NCI-H1694 treated with DMSO at 0.1 percent for 48 hours (cell line): ENCODE measurements at places on chromosomes 16 and 17.
A peak's percentile ranks its signal among the peaks of the same experiment; 100 is the strongest.

- DNase-seq = no peak
These were observed 314.3 kb downstream of the SOX9 start for GRCh38 chr17:72434991-72435618.

DNA sequence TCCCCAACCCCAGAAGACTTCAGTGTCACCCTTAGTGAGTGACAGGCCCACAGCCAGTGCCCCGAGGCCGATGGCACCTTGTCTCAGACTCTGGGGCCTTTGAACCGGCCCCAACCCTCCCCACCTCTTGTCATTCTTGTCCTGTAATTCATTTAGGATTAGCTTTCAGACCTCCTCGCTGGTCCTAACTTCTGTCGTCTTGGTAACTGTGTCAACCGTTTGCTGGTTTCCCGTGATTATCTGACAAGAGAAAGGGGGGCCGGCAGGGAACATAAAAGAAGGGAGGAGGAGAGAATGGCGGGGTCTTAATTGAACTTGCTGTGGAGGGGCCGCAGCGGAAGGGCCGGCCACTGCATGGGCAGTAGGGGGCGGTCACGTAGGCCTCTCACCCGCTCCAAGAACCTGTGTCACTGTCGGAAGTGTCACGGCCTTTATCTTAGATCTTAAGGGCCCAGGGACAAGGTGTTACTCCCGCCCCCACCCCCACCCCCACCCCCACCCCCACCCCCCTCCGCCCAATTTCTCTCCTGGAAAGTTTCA lies 46.5 kb upstream of the GSE1 start:
- no peak for DNase-seq

- DNase-seq = no peak
These were observed 43.4 kb downstream of the MFSD11 start for GRCh38 chr17:76781056-76781982.

- no peak for DNase-seq
These were observed 230.7 kb downstream of the BCAS3 start for GRCh38 chr17:60908324-60908723.

DNA sequence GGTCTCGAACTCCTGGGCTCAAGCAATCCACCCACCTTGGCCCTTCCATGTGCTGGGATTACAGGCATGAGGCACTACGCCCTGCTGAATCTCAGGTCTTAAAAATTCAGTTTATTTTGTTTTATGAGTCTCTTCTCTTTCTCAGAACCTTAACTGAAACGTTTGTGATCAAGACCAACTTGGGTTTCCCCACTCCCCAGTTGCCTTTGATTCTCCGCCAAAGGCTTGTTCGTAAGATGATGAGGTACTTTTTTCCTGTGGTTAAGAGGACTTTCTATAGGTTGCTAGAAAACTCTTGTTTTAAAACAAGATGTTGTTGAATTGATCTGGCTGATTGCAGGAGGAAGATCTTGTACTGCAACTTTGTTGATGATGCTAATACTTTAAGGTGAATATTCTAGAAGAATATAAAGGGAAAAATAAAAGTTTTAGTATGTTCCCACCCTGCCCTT lies 11.7 kb downstream of the ABCC1 start:
- no peak for DNase-seq

DNA sequence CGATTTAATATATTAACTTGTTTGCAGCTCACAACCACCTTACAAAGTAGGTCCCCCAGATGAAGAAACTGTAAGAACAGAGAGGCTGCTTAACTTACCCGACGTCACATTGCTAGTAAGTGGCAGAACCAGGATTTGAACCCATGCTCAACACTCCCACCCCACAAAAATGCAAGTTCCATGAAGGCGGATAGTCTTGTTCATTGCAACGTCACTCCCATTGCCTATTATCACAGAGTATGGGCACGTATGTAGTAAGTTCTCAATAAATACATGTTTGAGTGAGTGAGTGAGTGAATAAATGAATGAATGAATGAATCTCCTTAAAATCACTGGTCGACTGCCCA lies 1.1 kb downstream of the USP31 start:
- no peak for DNase-seq

DNA sequence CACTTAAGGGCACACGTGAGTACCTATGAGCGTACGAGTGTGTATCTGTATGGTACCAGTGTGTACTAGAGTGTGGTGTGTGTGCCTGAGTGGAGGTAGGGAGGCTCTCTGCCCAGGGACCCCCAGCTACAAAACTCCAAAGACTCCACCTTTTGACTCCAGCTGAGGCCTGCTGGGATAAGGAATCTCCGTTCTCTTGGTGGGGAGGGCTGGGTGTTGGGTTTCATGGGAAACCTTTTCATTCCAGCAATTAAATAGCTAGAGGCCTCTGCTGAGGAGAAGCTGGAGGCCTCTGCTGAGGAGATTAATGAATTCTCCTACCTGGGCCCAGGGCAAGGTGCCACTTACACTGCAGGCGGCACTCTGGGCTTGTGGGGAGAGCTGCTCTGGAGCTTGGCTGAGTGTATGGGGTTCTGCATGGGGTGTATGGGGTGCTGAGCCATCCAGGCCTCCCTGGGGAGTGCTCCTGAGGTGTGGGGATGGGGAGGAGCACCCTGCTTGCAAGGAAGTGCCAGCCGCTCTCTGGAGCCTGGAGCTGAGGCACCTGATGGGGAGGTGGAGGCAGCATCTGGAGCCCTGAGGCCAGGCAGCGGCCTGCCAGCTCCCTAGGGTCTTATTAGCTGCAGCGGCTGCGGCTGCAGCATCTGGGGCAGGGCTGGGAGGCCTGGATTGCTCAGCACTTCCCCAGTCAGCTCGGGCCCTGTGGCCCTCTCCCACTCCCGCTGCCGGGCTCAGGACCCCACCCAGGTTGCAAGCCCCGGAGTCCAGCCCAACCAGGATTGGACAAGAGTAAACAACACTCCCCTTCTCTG lies 4.6 kb downstream of the ANKRD13B start:
- DNase-seq = peak; percentile 23

DNA sequence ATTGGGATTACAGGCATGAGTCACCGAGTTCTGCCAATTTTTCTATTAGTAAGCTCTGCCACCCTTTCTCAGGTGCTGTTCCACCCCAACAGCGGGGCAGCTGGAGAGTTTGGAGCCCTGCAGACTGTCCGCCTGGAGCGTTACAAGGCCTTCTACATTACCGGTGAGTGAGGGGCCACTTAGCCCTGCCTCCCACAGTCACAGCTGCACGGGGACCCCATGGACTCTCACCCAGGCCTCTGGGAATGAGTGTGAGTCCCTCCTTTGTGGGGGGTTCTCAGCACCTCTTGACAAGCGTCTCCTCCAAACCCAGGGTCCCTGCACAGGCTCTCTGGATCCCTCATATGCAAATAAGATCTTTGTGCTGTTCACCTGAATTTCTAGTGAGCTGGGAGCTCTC lies 56.0 kb downstream of the WIPI1 start:
- DNase-seq = no peak

- DNase-seq = no peak
These were observed 46.6 kb upstream of the TANC2 start for GRCh38 chr17:62919388-62919787.

DNA sequence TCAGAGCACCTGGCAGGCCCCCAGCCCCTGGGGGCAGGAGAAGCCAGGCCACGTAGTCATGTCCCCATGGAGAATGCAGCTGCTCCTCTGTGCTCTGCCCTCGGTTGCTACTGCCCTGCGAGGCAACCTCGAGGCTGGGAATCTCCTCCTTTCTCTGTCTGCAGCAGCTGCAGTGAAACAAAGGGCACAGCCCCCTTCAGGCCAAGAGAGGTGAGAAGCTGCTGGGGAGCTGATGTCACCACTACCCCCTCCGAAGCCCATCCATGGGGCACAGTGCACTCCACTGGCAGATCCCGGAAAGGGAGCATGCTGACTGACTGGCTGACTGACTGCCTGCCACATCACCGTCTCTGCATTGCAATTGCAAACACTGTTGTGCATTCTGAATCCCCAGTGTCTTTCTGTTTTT lies 103.7 kb downstream of the GRIN2A start:
- peak; percentile 10 for DNase-seq

- DNase-seq = no peak
These were observed 17.1 kb upstream of the C17orf58 start for GRCh38 chr17:68013385-68013784.

- DNase-seq = no peak
These were observed 7.6 kb downstream of the UBALD2 start for GRCh38 chr17:76272541-76273444.

DNA sequence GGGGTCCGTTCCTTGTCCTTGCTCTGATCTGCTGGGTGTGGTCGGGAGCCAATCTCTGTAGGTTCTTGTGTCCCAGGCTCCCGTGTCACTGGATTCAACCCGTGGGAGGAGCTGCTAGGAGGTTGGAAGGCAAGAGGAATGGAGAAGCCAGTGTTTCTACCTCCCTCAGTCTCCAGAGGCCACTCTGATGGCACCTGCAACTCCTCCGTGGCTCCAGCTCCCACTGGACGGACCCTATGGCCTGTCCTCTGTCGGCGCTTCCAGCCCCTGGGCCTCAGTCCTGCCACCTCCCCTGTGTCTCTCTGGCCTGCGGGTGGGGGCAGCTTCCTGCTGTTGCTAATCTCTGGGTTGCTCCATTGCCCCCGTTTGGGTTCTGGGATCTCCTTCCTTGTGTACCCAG lies 71.1 kb downstream of the CMIP start:
- DNase-seq = no peak

GRCh38 chr17:37772982-37773381 lies 28.1 kb upstream of the HNF1B start:
- no peak for DNase-seq

DNA sequence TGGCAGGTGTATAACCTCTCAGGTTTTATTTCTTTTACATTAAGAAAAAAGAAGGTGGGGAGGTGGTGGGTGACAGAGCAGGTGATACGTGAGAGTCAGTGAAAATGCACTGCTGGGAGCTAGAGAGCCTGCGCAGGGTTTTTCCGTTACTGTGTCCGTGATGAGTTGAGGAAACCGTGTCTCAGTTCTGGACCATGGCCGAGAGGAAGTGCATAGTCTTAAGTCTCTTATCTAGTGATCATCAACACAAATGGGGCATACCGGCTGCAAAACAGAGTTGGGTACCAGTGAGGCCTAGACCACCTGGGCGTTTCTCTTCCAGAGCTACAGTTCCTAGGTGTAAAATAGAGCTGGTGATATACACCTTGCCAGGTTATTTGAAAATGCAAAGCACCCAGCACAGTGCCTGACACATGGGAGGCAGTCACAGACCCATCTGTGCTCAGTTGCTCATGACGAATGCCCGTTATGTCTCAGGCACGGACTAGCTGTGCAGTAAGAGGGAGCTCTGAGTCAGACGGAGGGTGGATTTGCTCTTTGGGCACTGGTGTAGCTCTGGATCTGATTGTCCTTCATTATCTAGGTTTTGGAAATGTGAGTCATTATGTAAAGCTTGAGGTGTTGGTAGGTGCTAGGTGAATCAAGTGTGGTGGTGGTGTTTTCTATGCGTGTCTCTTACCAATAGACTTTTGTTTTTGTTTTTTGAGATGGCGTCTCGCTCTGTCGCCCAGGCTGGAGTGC lies 60.9 kb downstream of the RPTOR start:
- DNase-seq = no peak

- no peak for DNase-seq
These were observed 5.0 kb downstream of the CDH16 start for GRCh38 chr16:66913711-66914110.

GRCh38 chr16:84461413-84462295 lies 42.8 kb downstream of the MEAK7 start:
- DNase-seq = no peak

DNA sequence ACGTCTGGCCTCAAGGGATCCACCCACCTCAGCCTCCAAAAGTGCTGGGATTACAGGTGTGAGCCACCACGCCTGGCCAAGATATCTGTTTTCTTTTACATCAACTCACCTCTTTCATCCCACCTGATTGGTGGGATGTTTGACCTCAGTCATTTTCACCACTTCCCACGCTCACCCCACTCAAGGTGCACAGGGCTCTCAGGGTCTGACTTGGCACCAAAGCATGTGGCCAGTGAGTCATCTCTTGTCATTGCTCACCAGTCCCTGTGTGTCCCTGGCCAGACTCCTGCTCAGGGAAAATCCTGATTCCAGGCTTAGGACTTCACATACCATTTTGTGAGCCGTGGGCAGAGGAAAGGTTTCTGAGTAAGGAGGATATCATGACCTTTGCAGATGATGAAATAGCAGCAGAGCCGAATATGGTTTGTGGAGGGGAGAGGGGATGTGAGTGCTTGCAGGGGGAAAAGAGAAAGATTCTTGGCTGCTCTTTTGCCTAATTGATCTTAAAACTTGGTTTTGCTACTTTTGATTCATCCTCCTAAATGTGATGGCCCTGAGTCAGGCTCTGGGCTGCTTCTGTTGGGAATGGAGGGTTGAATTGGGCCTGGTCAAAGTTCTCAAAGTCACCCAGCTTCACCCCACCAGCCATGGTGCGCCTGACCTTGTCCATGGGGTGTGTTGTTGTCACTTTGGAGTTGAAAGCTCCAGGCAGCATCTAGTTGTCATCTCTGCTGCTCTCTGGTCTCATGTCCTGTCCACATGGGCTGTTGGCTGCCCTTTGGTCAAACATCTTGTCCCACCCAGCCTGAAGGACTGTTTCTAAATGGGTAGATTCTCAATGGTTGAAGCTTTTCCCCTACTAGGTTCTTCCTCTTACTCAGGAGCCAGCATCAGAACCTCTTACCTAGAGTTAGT lies 6.0 kb upstream of the KCNH6 start:
- no peak for DNase-seq

DNA sequence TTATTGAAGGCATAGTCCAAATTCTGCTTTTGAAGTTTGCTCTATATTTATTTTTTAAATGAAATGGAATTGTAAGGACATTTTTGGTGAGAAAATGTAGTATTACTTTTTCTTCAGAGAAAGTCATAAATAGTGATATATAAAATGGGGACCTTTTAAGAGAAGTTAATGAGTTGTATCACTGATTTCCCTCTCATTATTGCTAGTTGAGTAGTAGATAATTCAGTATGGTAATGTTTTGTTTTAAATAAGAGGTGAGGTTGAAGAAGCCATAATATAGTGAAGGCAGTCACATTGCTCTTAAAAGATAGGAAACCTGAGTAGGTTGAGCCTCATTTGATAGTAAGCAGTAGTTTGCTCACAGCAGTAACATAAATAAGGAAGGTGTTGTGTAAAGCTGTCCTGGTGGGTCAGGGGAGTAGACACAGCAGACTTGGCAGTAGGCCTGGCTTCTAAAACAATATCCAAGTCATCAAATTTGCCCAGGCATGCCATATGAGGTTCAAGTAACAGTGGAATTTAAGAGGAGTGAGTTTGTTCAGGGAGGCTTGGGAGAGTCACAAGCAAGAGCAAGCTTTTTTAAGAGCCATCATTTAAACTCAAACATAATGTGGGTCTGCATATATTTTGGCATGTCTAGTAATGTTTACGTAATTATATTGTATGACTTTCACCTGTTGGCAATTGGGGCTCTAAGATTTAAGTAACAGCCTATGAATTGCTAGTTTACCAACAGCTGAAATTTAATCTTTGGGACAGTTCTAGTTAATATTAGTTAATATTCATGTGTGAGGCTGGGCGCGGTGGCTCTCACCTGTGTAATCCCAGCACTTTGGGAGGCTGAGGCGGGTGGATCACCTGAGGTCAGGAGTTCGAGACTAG lies 6.5 kb downstream of the NFATC3 start:
- peak; percentile 6 for DNase-seq

- no peak for DNase-seq
These were observed 391.2 kb downstream of the MAF start for GRCh38 chr16:79209308-79209707.

GRCh38 chr16:17407321-17407720 lies 63.4 kb downstream of the XYLT1 start:
- DNase-seq = no peak

GRCh38 chr16:28040039-28040438 lies 23.5 kb downstream of the GSG1L start:
- DNase-seq = no peak
